ENCODE measurements at places on chromosomes 16 and 17.

DNA sequence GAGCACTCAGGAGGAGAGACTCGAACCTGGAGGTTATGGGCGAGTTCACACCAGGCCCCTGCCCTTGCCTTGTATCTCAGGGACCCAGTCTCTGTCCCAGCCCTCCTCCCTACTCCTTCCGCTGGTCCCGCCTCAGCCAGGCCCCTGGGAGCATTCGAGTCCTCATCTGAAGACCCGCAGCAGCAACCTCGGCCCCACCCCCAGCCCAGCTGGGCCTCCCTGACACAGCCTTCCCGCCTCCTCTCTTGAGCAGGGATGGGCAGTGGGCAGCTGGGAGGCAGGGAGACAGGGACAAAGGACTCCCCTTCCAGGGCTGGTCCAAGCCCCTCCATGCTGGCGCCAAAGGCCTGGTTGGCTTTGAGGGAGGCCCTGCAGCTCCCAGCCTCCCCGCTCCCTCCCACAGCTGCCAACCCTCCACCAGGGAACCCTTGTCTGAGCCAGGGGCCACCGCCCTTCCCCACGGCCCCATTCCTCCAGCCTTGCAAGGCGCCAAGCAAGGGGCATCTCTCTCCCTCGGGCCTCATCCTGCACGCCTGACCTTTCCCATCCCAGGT is 15.4 kb upstream of the ZC3H18 start:
- DNase-seq: no peak

DNA sequence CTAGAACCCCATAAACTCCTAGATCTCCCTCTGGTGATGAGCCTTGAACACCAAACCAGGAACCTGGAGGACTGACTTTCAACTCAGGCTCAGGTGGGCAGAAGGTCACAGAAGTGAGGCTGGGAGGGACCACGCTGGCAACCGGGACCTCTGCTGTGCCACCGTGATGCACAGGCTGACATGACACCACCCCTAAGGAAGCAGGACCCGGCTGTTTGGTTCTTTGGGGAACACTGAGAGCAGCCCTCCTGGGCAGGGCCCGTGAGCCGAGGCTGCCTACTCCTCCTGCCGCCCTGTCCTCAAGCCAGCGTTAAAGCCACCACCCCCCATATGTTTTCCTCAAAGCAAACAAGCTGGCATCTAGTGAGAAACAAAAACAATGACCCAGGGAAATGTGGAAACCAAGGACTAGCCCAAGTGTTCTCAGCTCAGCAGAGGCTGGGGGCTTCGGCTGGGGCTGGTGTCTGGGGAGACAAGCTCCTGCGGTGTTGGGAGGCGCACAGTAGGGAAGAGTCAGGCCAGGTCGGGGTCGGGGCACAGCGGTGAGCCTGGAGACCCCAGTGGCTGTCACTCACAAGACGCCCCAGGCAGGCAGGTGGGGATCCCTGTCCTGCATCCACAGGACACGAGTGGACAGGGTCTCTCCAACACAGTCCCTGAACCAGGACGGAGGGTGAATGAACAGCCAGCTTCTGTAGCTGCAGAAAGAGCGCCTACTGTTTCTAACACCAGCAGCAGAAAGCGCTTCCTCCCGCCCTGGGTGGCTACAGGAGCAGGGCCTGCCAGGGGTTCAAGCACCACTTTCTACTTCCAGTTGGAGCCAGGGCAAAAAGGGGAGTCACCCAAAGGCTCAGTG is 1.7 kb downstream of the SMIM5 start:
- DNase-seq: no peak

DNA sequence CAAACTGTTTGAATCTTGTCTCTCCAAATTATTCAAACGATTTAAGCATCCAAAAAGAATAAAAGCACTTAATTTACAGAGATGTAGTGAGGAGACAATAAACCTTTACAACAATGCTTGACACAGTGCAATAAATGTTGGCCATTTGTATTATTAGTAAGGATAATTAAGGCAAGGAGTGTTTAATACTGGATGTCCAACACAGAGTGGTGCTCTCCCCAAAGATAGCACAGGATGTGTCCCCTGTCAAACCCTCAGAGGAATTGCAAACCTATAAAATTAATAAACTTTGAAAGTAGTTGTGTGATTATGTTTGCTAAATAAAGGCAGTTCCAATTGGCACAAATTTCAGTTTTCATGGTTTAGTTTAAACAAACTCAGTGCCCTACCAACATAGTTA is 253.0 kb upstream of the AXIN2 start:
- no peak for DNase-seq

DNA sequence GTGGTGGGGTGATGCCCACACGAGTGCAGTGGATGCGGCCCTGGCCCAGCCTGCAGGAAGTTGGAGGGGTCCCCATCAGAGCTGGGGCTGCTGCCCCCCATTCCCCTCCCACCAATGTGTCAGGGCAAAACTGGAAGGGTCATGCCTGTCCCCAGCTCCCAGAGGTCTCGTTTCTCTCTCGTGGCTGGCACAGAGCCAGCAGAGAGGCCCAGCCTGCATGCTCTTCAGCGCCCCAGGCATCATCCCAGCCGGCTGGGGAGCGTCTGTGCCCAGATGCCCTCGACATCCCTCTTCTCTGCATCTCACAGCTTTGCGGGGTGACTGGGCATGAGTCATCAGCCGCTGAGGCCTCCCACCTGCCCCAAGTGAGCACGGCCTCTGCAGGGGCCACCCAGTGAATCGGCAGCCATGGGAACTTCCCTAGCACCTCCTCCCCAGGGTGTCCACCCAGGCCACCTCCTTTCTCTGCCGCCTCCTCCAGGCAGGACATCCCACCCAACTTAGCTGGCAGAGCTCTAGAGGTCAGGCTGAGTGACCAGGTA is 9.8 kb upstream of the CSNK1D start:
- DNase-seq: peak; percentile 40

DNA sequence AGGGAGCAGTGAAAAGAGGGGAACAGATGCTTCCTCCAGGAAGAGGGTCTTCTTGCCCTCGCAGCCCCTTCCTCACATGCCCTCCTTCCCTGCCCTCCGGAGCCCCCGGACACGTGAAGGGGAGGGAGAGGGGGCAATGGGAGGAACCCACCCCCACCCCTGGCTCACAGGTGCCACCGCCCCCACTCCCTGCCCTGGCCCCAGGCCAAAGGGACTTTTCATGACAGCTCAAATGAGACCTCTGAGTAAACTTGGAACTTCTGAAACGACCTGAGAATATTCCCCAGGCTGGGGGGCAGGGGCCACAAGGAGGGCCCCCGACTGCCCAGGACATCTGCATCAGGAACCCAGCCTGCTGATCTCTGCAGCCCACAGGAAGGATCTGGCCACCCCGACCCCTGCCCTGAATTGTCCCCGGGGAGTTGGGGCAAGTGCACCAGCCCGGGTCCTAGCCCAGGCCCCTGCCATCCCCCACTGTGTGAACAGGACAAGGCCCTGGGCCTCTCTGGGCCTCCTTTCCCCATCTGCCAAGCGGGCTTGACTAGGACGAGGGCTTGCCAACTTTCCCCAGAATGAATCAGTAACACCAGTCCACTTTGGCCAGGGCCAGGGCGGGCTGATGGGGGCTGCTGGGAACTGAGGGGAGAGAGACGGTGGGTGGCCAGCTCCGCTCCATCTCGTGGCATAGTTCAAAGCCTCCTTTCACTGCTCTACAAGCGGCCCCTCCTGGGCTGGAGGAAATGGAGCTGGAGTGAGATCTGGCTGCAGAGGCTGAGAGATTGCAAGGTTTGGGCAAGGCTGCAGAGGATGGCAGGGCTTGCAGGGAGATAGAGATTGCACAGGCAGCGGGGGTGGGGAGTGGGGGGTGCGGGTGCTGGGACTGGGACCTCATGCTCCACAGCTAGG is 3.8 kb downstream of the IL21R start:
- peak; percentile 43 for DNase-seq

DNA sequence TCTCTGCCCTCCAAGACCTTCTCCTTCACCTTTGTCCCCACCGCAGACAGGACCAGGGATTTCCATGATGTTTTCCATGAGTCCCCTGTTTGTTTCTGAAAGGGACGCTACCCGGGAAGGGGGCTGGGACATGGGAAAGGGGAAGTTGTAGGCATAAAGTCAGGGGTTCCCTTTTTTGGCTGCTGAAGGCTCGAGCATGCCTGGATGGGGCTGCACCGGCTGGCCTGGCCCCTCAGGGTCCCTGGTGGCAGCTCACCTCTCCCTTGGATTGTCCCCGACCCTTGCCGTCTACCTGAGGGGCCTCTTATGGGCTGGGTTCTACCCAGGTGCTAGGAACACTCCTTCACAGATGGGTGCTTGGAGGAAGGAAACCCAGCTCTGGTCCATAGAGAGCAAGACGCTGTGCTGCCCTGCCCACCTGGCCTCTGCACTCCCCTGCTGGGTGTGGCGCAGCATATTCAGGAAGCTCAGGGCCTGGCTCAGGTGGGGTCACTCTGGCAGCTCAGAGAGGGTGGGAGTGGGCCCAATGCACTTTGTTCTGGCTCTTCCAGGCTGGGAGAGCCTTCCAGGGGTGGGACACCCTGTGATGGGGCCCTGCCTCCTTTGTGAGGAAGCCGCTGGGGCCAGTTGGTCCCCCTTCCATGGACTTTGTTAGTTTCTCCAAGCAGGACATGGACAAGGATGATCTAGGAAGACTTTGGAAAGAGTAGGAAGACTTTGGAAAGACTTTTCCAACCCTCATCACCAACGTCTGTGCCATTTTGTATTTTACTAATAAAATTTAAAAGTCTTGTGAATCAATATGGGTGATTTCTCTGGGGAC is 12.2 kb downstream of the CX3CL1 start:
- DNase-seq: no peak

DNA sequence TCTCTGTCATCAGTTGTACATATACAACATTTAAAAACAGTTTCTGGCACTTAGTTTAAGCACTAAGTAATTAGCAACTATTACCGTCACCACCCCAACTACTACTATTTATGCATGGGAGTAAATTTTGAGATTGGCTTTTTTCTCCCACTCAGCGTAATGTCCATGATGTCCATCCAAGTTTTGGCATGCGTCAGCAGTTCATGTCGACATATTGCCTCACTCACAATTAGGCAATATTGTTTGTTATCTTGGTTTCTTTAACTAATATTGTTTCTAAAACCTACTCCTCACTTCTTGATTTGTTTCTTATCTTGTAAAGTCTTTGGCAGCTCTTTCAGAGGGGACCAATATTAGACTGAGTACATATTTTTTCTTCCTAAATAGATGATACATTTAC is 131.3 kb downstream of the KCNJ18 start:
- no peak for DNase-seq

GRCh38 chr17:28487881-28488532 is 14.6 kb downstream of the SLC13A2 start:
- DNase-seq: no peak

- DNase-seq: no peak
Observed at GRCh38 chr16:4767872-4768548, 1.0 kb upstream of the ZNF500 start.

DNA sequence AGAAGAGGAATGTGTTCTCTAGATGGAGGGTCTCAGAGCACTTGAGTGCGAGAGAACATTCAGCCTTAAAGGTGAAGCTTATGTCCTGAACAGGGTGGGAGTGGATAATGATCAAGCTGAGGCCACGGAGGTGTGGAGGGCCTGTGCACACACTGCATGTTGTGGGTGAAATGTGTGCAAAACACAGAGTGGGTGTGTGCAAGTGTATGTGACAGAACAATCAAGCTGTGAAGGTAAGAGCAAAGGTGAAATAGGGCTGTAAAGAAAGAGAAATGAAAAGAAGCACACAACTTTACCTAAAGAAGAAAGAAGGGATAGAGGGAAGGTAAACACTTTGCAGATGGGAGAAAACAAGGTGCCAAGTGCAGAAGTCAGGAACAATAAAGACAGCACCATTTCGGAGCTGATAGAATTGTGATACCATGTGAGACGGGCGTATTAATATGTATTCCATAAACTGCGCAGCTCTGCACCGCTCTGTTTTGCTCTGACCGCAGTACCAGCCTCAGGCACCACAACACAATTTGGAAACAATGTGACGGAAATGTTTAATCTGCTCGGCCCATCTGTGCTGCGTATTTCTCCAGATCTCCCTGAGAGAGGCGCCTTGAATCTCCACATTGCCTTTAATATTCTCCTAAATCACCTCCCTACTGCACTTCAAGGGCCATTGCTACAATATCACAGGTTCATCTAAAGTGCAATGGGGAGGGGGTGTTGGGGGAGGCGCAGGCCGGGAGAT is 40.6 kb downstream of the SNX11 start:
- DNase-seq: no peak

- no peak for DNase-seq
Observed at GRCh38 chr17:56297184-56297583, 143.9 kb downstream of the ANKFN1 start.

GRCh38 chr16:67063008-67063407 is 34.1 kb downstream of the CBFB start:
- no peak for DNase-seq

- no peak for DNase-seq
Observed at GRCh38 chr16:89417352-89417751, 73.0 kb downstream of the ANKRD11 start.

DNA sequence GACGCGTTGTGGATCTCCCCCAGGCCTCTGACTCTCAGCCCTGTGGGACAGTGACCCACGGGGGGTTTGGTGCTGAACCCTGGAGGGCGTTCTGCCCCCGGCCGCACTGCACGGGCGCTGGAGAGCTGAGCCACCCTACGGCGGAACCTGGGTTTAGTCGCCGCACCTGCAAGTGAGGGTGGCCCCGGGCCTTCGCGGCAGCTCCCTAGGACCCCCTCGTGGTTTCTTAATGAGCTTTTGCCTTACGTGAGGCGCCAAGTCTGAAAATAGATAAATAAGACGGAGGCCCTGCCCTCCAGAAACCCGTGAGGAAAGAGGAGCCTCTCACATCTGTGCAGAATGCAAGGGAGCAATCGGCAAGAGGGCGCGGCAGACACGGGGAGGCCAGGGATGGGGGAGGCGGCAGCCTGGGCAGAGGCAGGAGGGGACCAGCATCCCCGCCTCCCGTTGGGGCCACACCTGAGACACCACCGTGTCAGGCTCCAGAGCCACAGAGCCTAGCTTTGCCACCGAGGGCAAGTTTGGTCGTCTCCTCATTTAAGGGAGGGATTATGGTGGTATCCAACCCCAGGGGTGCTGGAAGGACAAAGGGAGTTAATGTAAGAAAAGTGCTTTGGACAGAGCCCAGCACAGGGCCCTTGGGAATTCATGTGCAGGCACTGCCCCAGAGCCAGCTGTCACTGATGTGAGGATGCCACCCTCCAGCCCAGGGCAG is 153.2 kb upstream of the CHMP6 start:
- no peak for DNase-seq

- no peak for DNase-seq
Observed at GRCh38 chr16:56980792-56981724, 8.3 kb upstream of the NLRC5 start.

DNA sequence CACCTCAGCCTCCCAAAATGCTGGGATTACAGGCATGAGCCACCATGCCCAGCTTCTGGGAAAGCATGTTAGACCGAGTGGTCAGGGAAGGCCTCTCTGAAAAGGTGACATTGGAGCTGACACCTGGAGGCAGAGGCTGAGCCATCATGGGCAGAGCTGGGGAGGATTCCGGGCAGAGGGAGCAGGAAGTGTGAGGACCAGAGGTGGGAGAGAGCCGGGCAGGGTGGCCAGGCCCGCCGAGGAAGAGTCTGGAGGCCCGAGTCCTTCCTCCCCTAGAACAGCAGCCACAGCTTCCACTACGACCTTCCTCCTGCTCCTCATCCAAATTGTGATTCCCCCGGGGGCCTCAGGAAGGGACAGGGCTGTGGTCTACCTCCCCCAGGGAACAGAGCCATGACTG is 74.7 kb downstream of the COG7 start:
- no peak for DNase-seq
